ENCODE measurements at places on chromosomes 3 and 15.

GRCh38 chr3:8307545-8308110 is 194.0 kb upstream of the LMCD1 start:
- DNase-seq, result no peak

DNA sequence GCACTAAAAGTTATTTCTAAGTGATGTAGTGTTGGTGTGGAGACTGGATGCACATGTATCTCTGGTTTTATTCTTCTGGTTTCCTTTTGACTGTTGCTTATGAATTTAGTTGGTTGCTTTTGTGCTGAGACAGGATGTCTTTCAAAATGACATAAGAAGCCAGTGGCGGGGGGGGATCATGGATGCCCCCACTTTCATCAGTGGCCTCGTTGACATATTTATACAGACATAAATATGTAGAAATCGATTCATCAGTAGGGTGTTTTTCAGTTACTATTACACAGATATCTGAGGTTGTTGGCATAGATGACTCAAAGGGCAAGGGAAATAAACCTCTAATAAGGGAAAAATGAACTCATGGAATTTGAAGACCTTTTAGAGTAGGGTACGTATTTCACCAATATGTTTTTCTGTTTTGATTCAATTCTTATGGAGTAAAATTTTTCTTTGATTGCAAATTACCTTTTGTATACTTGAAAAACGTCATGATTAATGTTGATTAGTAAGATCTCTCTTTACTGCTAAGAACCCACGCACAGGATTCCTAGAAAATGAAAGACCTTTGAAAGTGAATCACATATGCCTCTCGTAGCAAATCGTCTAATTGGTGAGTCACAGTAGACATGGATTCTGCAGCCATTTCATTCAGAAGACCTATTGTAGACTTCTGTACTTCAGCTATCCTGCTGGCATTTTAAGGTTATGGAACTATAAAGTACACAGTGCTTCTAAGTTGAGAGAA is 97.4 kb upstream of the RBMS3 start:
- DNase-seq, result no peak

DNA sequence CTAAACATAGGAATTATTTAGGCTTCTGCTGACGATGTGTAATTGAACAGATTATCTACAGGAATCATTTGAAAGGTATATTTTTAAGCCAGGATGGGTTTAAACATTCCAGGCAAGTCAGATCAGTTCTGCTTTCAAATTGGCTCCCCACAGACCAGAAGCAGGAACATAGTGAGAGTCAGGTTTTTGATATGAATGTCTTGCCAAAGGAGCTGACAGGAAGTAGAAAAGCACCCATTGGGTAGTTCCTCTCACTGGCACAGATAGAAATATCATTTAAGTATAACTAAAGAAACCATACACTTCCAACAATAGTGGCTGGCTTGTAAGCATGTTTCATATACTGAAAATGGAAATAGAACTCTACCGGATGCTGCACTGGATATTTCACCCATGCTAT is 95.2 kb downstream of the CLDN1 start:
- DNase-seq, result no peak

DNA sequence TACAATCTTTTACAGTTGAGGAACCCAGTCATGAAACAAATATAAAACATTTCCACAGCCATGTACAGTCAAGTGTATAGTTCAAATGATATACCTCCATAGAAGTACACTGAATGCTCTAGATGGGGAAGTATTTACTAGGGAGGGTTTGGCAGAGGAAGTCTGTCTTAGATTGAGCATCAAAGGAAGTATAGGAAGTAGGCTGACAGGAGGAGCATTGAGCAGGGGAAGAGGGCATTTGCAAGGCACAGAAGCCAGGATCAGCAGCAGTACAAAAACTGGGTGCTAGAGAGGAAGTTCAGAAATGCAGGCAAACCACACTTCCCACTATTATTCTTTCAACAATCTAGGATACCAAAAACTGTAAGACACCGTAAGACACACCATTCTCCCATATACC is 122.6 kb downstream of the ANO10 start:
- DNase-seq, result no peak

DNA sequence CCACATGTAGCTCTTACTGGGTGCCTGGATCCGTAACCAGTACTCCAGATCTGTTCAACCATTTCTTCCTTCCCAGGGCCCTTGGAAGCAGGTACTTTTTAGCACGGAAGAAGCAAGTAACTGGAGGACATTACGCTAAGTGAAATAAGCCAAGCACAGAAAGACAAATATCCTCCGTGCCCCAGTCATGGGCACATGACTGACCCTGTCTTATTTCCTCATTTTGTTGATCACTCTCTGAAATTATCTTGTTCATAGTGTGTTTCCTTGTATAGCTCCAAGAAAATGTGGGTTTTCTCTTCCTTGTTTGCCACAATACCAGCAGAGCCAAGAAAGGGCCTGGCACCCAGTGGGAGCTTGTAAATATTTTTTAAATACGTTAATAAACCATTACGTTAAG is 32.2 kb upstream of the MTMR14 start:
- no peak for DNase-seq

DNA sequence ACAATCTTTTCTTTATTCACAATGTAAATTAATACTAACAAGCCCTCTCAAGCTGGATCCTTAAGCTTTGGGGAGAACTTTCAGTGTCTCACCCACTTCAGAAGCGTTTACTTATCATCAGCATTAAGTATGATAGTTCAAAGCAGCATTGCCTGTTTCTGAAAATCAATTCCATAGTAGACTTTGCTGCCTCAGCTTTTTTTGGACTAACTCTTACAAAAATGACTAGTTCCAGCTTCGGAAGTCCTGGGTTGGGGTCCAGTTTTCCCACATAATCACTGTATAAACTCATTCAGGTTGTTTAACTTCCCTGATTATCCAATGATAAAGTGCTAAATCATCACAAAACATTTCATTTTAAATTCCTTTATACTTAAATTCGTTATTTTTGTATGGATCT is 114.4 kb downstream of the NR2F2 start:
- no peak for DNase-seq

DNA sequence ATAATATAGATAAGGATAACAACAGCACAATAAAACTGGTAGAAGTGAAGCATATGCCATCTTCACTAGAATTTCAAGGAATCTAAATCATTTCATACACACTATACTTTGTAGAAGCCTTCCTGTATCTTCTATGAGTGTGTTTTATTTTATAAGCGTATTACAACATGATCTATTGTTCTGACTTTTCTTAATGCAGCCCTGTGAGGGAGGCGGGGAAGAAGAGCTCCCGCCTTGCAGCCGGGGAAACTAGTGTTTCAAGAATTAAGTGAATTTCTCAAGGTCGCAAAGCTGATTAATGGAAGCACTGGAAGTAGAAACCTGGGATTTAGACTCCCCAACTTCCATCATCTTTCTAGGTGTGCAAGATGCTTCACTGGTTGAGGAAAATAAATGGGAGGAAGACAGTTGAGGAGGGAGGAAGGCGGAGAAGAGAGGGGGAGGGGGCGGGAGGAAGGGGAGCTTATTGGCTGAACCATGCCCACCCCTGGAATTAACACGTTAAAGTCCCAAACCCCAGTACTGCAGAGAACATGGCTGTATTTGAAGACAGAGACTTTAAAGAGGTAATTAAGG is 32.9 kb downstream of the VGLL4 start:
- DNase-seq, result no peak

- no peak for DNase-seq
Measured at GRCh38 chr3:155792532-155792931, 13.5 kb downstream of the C3orf33 start.

- DNase-seq, result no peak
Measured at GRCh38 chr3:117404730-117405129, 695.2 kb downstream of the TUSC7 start.

GRCh38 chr3:172517859-172518466 is 5.3 kb downstream of the TNFSF10 start:
- no peak for DNase-seq
